ENCODE measurements at places on chromosomes 13 and 19.
A peak's percentile ranks its signal among the peaks of the same experiment; 100 is the strongest.

GRCh38 chr19:41706741-41707501 lies 1.5 kb upstream of the CEACAM5 start:
- no peak for DNase-seq

DNA sequence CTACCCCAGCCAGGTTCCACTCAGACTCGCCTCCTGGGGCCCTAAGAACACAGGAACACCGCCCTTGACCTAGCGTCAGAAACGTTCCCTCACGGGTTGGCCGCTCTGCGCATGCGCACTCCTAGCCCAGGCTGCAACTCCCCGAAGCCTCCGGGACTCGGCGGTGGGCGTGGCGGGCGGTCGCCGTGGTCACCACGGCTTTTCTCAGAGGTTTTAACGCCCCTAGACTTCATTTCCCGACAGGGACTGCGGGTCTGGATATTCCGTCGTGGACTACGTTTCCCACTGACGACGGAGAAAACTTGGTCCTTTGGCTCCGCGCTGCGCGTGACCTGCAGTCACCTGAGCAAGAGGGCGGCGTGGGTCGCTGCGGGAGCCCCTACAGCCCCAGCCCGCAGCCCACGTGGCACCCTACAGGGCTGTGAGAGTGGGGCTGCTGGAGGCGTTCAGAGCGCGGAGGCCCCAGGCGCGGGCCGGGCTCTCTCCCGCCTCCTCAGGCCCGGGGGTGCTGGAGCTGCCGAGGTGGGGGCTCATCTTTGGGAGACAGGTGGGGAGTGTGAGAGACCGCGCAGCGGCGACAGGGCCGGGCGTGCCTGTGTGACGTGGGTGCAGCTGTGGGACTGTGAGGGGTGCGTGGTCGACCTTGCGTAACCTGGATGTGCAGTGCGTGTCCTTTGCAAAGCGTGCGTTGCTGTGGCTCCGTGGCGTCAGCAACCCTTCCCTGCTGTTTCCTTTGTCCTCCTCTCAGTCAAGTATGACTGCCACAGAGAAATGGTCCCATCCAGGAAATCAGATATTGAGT lies 38.0 kb upstream of the ZNF573 start:
- DNase-seq: peak; percentile 15

- no peak for DNase-seq
Measured at GRCh38 chr13:94080527-94080926, 399.0 kb downstream of the DCT start.

DNA sequence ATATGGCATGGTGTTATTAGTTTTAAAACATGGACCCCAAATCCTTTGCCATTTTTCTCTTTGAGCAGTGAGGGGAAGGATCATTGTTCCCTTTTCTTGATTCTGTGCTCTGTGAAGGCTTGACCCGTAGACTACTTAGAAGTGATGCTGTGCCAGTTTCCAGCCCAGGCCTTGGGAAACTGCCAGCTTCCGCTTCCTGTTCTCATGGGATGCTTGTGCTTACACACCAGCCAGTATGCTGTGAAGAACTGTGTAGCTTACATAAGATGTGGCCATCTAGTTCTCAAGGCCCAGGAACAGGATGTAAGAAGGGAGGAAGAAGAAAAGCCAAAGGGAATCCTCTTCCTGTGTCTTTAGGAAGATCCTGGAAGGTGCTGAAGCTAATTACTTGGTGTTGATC lies 180.9 kb downstream of the PCCA start:
- peak; percentile 6 for DNase-seq

DNA sequence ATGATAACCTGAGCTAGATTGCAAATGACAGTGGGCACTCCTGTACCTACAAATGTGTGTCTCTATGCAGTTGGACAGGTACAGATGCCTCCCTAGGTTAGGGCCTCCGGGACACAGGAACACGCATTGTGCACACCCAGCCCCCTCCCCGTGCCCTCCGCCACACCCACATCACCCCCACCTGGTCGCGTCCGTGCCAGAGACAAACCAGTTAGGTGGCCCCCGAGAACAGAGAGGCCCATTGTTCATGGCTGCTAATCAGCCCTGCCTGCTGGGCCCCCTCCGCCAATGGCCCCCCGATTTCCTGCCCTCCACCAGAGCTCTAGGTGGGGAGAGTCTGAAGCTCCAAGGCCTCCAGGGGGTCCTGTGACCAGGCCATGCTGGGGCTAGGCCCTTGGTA lies 13.7 kb downstream of the NRTN start:
- DNase-seq: no peak

GRCh38 chr19:20162821-20163220 lies 4.2 kb upstream of the ZNF486 start:
- DNase-seq: no peak
